ENCODE measurements at places on chromosomes 4 and X.

DNA sequence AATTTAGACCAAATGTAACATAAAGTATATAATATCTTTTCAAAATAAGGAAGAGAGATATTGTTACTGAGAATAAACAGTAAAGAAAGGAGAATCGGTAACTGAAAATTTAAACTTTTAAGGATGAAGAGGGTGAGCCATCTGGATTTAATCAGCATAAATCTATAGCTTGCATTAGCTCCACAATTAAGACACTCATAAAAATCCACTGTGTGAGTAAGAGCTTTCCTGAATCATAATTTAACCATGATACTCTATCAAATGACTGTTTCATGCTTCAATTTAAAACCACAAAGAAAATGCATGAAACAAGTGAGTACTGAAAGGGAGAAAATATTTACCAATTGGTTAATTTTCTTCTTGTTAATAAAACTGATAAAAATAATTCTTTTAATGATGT is 951.5 kb upstream of the SLIT2 start:
- DNase-seq = no peak

DNA sequence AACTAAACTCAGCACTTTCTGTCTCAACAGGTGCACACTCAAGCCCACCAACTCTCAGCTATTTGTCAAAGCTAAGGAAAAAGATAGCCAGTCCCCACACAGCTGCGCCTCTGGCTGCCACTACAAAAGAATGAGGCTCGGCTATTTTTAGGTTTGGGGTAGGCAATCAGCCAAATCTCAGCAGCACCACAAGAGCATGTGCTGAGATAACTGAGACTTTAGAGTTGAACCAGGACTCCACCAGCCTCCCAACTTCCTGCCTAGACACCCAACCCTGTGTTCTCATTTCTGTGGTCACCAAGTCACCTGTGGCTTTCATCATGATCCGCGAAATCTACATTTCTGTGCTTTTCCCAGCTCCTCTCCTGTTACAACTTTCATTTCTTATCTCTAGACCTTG is 28.0 kb downstream of the DMD start:
- no peak for DNase-seq

- DNase-seq = no peak
These were observed 9.8 kb upstream of the PCDH18 start for GRCh38 chr4:137541876-137542646.

- DNase-seq = no peak
These were observed 71.1 kb upstream of the KCNIP4 start for GRCh38 chr4:22019676-22020075.

- no peak for DNase-seq
These were observed 90.8 kb upstream of the LIMCH1 start for GRCh38 chr4:41446981-41447725.

DNA sequence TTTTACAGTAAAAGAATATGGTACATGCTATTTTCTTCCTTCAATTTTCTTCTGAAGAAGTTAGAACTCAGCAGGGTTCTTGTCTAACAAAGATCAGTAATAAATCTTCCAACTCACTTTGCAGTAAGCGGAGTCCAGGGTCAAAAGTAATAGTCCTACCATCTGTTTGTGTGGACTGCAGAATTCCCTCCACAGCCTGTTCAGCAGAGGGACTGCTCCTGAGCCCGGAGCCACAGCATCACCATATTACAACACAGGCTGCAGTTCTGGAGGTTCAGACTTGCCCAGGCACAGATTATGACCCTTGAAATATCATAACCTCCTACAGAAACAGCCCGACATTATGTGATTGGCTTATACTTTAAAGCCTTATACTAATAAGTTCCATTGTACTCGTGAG is 10.3 kb downstream of the FHDC1 start:
- no peak for DNase-seq

DNA sequence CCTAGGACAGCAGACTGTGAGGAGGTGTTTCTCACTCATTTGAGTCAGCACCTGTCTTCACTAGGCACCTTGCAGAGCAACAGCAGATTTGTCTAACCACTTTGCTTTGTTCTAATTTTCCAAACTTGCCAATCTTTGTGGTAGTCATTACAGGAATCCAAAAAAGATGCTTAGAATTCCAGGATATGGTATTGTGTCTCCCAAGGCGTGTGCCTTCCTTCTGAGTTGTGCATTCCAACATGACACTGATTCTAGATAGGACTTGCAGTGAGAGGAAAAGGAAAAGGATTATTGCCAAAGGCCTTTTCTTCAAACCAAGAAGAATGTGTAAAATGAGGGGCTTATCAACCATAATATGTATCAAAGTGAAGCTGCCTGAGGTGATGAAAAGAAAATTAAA is 126.2 kb downstream of the MAPK10 start:
- DNase-seq = no peak

DNA sequence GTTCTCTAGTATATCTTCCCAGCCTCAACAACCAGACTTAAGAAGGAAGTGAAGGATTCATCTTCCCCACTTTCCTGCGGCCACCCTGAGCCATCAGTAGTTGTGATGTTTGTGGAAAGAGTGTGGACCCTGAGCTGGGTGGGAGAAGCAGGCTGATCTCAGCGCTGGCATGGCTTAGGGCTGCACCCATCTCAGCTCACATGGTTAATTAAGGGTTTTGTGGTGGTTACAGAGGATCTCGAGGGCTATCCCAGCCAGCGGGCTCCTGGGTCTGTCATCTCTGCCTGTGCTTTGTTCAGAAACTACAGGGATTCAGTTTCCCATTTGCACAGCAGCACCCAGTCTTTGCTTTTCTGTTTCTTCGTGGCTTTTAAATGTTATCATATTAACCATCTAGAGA is 163.4 kb downstream of the PTTG2 start:
- no peak for DNase-seq

- DNase-seq = no peak
These were observed 121.6 kb upstream of the FAT1 start for GRCh38 chr4:186845137-186845842.

GRCh38 chr4:166197166-166197565 is 324.1 kb downstream of the TLL1 start:
- no peak for DNase-seq

GRCh38 chr4:121233982-121234381 is 69.9 kb upstream of the TNIP3 start:
- no peak for DNase-seq

DNA sequence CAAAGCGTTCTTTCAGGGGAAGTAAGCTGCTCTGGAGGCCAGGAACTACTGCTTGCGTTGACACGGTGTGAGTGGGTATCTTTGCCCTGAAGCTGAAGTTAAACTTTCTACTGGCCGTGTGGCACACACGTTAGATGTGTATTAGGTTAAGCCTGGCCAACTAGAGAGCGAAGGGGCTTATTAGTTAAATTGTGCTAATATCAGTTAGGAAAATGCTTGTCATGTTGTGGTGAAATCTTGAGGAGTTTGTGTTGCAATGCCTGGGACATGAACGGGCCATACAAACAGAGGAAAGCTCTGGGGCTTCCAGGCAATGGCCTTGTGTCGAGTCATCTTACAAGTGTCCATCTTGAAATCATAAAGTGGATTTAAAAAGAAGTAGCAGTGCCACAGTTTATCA is 62.6 kb downstream of the NSUN7 start:
- no peak for DNase-seq

DNA sequence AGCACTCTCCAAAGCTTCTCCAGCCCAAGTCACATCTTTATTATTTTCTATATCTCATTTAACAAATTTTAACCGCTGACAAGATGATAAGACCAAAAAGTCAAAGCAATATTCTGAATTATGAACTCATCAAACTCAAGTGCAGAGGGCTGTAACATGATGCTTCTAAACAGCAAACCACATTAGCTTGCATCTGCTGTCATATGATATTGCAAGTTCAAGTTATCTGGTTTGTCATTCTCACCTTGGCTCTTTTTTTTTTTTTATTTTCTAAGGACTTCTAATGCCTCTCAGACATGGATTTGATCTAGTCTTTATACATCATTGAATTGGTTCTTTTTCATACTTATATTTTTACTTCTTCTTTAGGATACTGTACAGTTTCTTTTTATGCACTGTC is 93.4 kb downstream of the SLC10A7 start:
- DNase-seq = no peak

- DNase-seq = no peak
These were observed 15.4 kb upstream of the MAGED1 start for GRCh38 chrX:51878056-51878455.

DNA sequence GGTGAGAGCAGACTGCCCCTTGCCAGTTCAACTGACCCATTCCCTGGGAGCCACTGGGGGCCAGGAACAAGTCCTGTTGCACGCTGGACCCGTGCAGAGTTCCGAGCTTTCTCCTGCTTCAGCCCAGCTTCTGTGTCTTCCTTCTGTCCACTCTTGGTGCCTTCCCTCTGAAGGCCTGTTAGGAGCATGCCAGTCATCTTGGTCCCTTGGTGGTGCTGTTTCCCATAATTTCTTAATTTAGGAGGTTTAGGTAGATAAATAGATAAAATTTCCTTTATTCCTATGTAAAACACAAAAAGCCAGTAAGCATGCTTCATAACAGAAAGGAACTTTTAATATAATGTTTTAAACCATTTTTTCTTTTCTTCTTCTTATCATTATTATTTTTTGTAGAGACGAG is 672.7 kb downstream of the CCSER1 start:
- DNase-seq = no peak

DNA sequence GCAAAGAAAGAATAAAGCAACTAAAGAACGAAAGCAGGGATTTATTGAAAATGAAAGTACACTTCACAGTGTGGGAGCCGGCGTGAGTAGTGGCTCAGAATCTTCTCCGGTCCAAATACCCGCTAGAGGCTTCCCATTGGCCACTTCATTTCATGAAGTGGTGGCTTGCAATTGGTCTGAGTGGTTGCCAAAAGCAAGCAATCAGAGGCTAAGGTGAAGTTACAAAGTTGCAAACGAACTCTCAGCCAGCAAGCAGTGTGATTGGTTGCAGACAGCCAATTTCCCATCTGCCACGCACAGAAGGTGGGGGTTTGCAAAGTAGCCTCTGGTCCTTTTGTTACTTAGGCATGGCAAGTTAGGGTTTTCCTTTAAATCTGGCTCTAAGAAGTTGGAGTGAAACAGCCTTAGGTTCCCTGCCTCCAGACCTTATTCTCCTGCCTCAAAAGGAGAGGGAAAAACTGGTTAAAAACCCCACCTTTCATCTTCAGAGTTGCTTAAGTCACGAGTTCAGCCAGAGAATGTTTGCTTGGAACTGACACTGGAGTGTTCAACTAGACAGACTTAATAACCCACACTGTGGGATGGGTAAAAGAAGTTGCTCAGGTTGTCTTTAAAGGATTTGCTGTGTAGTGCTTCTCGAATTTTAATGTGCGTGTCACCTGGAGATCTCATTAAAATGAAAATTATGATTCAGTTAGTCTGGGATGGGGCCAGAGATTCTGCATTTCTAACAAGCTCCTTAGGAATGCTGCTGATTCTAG is 6.9 kb upstream of the CLOCK start:
- DNase-seq = no peak

GRCh38 chrX:21907260-21907659 is 33.2 kb upstream of the SMS start:
- DNase-seq = no peak

- DNase-seq = no peak
These were observed 819 bp downstream of the NSG1 start for GRCh38 chr4:4387531-4388310.

DNA sequence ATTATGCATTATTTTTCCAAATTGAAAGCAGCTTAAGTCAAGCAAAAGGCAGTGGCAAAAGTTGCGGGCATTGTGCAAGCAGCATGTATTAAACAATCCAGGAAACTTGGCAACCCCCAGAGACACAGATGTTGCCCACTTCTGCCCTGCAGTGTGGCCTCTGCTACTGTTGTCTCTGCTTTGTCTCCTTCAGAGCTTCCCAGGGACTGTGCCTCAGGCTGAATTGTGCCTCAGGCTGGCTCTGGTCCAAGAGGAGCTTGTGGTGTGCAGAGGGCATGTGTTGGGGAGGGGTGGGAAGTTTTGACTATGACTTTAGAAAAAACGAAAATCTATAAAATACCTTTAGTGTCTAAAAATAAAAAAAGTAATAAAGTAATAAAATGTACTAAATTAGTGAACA is 201.4 kb downstream of the CCSER1 start:
- DNase-seq = no peak

- DNase-seq = no peak
These were observed 21.9 kb downstream of the HNRNPH2 start for GRCh38 chrX:101429934-101430333.

DNA sequence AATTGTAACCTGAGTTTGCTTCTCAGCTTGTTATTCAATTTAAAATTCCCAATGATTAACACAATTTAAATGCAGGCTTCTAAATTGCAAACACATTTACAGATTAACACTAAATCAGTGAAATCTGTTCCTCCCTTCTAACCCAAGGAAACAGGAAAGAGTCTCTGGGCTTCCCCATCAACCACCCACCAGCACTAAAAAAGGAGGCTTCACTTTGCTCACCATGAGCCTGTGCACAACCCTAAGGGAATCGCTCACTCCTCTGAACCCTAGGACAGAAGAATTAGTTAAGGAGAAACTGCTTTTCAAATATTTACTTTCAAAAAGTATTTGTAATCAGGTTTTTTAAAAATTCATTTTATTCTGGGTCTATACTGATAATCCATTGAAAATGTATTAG is 155.3 kb downstream of the COL25A1 start:
- no peak for DNase-seq

DNA sequence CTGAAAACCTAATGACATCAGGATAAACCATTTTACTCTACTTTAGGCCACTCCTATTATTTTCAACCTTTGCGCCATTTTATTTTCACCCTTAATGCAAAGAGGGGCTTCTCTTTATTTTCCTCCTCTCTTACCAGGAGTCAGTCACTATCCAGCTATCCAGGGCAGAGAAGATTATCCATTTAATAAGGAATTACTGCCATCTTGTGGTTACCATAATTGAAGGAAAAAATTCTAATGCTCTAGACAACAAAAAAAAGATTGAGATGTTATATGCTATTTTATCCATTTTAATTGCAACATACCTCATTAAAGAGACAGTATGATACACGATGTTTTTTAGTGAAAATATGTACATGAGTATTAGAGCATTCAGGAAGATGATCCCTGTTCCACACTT is 514.5 kb upstream of the FAM241A start:
- DNase-seq = no peak

- no peak for DNase-seq
These were observed 135.2 kb downstream of the STK32B start for GRCh38 chr4:5186271-5187064.

DNA sequence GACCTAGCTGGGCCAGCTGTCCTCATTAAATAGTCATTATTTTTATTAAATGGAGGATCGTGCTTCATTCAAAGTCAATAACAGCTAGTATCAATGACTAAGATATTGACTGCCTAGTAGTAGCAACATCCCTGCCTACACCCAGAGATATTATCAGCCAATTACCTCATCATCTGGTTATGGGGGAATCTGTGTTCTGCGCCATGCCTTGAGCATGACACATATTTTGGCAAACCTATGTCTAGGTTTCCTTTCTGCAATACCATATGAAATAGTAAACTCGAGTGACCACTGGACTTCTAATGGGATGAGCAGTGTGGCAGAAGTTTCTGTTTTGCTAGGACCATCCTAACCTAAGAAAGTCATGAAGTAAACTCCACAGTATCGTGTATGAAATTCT is 50.0 kb upstream of the AADAT start:
- no peak for DNase-seq

Measured in stimulated activated CD4-positive, alpha-beta T cell treated with anti-CD3 and anti-CD28 coated beads, TNF-alpha, amount 100 ng/mL, for 1 hour (primary cell).